ENCODE measurements at places on chromosomes 4 and X. TPM values are rescaled to one million over a fixed set of nuclear protein-coding genes. Genes with fewer than 3 reads are reported as not detected.

The RPS6KA6 gene
- total RNA-seq = 4.5 TPM

The APEX2 gene
- 31.5 TPM for total RNA-seq

The RRH gene
- not detected for total RNA-seq

The IL13RA2 gene
- total RNA-seq = 2.6 TPM

The CFAP47 gene
- not detected for total RNA-seq

The LUZP4 gene
- total RNA-seq = not detected

The SHROOM2 gene
- total RNA-seq = 7.5 TPM

The DGAT2L6 gene
- total RNA-seq = not detected

The ODAPH gene
- not detected for total RNA-seq

The FGF5 gene
- not detected for total RNA-seq

The MAGEC2 gene
- not detected for total RNA-seq

The PLS3 gene
- total RNA-seq = 155 TPM

The TRIM61 gene
- not detected for total RNA-seq

The NAP1L5 gene
- 9.6 TPM for total RNA-seq

The L1CAM gene
- 25.8 TPM for total RNA-seq

The IGFBP7 gene
- total RNA-seq = 6,655 TPM

The GC gene
- total RNA-seq = 30.0 TPM

The RNF128 gene
- total RNA-seq = 0.32 TPM

The LPAR4 gene
- not detected for total RNA-seq

The ZXDA gene
- 6.4 TPM for total RNA-seq

The TMEM154 gene
- total RNA-seq = 1.4 TPM

The ELF2 gene
- 20.3 TPM for total RNA-seq

The ASB11 gene
- not detected for total RNA-seq

The DMP1 gene
- total RNA-seq = not detected

The SULT1E1 gene
- total RNA-seq = not detected

The S100P gene
- not detected for total RNA-seq

The FREM3 gene
- not detected for total RNA-seq

The ZFP42 gene
- not detected for total RNA-seq

The POLN gene
- 0.21 TPM for total RNA-seq

The CCSER1 gene
- total RNA-seq = 8.9 TPM

The ADRA2C gene
- total RNA-seq = 46.1 TPM

The CYTL1 gene
- 0.85 TPM for total RNA-seq

The EDA gene
- 1.7 TPM for total RNA-seq

The TEX11 gene
- not detected for total RNA-seq

The VCX gene
- total RNA-seq = not detected

The UPF3B gene
- not detected for total RNA-seq

The SPANXC gene
- not detected for total RNA-seq

The APLN gene
- 2.2 TPM for total RNA-seq

The SSX2B gene
- total RNA-seq = not detected

The PNMA5 gene
- total RNA-seq = not detected

The SLC25A43 gene
- 26.6 TPM for total RNA-seq

The CXCL1 gene
- 18.0 TPM for total RNA-seq

The ELF4 gene
- total RNA-seq = 25.7 TPM

The NXF3 gene
- total RNA-seq = not detected

The TREX2 gene
- 0.21 TPM for total RNA-seq

The GUCY1A1 gene
- total RNA-seq = 37.1 TPM

The RBM46 gene
- not detected for total RNA-seq
